ENCODE measurements at places on chromosomes 2 and 18. TPM values are rescaled to one million over a fixed set of nuclear protein-coding genes. Genes with fewer than 3 reads are reported as not detected.

PRPF40A gene
- total RNA-seq = 76.6 TPM

SPOPL gene
- total RNA-seq = 8.4 TPM

ARHGAP15 gene
- 1.4 TPM for total RNA-seq

C2orf69 gene
- total RNA-seq = 10.3 TPM

ALPI gene
- not detected for total RNA-seq

KCNS3 gene
- total RNA-seq = 1.4 TPM

CTNNA2 gene
- not detected for total RNA-seq

CIB4 gene
- not detected for total RNA-seq

SERPINB12 gene
- total RNA-seq = not detected
